NCI-H2081 treated with DMSO at 0.1 percent for 48 hours (cell line): ENCODE measurements at places on chromosomes 2 and 18.
A peak's percentile ranks its signal among the peaks of the same experiment; 100 is the strongest.

- no peak for DNase-seq
These were observed 218.1 kb upstream of the CHAC2 start for GRCh38 chr2:53549497-53549896.

DNA sequence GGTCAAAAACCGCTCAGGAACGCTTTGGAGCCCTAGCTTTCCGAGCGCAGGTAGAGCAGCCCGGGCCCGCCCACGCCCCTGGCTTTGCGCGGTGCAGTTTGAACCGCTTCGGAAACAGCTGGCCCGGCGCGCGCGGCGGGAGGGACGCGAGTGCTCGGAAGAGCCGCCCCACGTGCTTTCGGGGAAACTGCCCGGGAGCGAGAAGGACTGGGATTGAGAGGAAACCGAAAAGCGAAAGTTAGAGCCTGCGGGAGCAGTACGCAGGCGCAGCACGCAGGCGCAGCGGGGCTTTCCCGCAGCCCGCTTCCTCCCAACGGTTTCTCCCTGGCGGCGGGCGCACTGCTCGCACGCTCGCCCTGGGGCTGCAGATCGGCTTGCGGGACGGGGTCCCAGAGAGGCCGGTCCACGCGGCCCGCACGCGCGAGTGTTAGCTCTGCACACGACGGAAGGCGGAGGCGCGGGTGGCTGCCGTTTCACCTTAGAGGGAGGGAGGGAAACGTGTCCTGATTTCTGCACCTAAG, 6.3 kb upstream of the STAT1 start:
- DNase-seq: peak; percentile 87

DNA sequence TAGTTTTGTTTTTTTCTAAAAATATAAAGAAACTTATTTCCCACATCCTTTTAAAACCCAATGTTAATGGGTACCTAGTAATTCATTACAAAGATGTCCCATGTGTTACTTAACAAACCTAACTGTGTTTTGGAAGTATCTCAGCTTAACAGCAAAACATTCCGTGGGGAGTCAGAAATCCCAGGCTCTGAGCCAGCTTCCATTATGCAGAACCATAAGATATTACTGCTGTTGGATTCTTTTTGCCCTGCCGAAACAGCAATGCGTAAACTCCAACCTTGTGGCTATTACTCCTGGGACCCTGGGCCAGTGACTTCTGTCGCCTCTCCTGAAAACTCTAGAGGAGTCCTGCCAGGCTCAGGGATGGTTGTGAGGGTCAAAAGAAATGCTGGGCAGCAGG, 174.1 kb downstream of the UXS1 start:
- DNase-seq: no peak

GRCh38 chr2:154130821-154131220, 259.1 kb downstream of the GALNT13 start:
- DNase-seq: no peak

DNA sequence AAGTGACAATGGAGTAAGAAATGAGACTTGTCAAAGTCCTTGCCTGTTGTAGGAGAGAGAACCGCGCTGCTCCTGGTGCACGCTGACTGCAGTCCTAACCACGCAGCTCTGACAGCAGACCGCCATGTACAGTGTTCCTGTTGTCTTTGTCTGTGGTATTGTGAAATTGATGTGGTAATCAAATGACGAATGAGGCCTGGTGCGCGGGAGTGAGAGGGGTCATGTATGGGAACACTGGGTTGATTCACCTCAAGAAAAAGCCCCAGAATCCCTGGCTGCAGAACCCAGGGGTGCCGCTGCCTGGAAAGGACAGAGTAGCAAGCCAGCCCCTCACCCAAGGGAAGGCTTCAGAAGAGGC, 64.0 kb downstream of the INPP4A start:
- DNase-seq: no peak

- no peak for DNase-seq
These were observed 54.8 kb downstream of the CALCRL start for GRCh38 chr2:187393211-187393610.

DNA sequence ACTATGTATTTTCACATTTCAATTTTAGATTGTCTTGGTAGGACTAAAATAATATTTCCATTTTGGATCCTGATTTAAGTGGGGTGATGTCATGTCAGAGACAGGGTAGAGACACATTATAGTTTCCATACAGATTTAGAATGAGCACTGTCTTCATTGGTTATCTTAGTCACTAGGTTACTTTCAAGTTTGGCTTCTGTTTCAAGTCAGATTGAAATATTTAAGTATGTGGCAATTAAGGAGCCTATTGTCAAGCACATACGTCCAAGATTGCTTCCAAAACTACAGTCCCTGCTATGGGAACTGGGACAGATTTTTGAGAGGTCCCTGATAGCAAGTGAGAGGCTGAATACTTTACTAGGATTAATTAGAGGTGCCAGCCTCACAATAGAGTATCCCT, 89.2 kb upstream of the FAM117B start:
- DNase-seq: no peak

DNA sequence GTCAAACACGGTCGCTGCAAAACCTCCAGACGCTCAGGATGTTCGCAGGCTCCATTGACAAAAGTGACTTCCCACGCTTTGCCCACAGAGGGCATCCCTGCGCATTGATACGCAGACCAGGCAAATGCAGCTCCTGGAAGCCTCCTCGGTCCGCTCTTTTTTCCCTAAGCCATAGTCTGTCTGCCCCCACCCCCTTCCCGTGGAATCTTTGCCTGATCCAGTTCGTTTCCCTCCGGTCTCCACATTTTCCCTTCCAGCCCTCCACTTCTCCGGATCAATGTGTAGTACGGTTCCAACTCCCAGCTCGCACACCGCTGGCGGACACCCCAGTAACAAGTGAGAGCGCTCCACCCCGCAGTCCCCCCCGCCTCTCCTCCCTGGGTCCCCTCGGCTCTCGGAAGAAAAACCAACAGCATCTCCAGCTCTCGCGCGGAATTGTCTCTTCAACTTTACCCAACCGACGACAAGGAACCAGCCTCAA, at the start of gene DCC:
DCC (plus strand) TSS at position 307 of the 481 bp plus-strand sequence. CDS start 591 bp downstream, outside the sequence.
- no peak for DNase-seq

- DNase-seq: no peak
These were observed 269.8 kb downstream of the TNS1 start for GRCh38 chr2:217732992-217733391.

DNA sequence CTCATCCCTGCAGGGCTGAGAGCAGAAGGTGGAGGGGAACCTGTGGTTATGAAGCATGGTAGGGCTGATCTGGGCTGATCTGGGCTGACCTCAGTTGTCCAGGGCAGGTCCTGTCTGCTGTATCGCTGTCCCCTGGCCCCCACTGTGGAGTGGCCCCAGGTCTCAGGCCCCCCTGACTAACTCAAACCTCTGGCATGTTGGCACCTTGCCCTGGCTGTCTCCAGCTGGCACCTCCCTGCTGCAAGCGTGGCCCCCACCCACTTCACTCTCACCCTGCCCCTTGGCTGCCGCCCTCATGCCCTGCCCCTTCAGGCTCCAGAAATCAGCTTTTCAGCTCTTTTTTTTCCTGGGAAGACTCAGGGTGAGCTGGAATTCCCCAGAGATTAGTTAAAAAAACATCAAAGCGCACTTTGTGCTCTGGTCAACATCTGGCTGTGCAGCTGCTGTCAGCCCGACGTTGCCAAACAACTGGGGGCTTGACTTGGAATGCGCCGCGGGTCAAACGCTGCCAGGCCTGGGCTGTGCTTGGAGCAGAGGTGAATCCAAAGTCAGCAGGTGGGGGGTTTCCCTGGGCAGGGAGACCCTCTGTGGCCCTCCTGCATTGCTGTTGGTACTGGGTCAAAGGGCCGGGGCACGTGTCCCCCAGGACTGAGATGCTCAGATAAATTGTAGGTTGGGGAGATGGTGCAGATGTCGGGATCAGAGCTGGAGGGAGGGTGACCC, 173.8 kb upstream of the HDAC4 start:
- DNase-seq: no peak

- no peak for DNase-seq
These were observed 266.0 kb downstream of the RAD51AP2 start for GRCh38 chr2:17252258-17252657.

DNA sequence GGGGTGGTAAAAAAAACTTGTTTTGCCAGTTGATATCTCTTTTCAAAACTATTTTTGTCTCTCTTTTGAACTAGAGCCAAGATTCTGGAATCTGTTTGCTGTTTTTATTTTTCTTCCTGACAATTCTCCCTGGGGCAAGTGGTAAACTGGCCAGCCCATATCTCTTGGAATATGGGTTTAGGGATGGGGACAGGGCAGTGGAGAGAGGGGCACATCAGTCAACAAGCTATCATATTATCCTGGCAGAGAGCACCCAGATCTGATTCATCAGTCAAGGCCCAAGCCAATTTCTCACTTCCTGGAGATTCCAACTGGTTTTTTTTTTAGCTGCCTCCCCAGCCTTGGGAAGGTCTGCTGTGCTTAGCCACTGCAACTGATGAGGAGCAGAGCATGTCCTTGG, 52.3 kb downstream of the ARHGAP28 start:
- no peak for DNase-seq

DNA sequence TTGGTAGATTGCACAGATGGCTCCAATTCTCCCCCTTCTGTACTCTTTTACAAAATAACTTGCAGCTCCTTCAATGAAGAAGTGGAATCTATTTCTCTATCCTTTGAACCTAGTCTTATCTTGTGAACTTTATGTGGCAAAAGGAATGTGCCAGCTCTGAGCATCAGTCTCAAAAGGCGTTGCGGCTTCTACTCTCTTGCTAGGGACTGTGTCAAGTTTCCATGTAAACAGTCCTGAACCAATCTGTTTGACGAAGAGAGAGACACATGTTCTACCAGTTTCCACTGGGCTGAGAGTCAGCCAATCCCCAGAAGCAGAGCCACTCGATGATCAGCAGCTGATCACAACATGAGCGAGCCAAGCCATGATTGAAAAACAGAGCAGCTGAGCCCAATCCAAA, 439.7 kb upstream of the SETBP1 start:
- no peak for DNase-seq

- DNase-seq: no peak
These were observed 129.6 kb downstream of the PMS1 start for GRCh38 chr2:189913821-189914220.

DNA sequence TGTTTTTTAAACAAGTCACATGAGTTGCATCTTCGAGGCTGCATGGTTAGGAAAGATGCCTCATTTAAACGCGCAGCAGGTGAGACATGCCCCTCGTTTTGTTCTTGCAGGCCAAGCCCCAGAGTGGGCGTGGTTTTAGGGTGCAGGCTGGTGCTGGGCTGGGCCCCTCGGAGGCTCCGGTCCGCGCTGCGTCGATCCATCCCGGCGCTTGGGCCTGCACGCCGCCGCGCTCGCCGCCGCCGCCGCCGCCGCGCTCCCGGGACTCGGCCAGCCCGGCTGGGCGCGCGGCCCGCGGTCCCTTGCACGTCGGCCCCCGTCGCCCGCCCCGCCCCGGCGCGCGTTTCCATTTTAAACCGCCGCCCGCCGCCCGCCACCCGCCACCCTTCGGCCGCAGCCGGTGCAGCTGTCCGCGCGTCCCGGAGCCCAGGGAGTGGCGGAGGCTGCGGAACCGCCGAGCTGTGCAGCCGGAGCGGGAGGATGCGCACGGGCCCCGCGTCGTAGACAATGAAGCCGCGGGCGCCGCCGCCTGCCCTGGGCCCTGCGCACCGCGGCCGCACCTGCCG, 175.5 kb downstream of the AGAP1 start:
- no peak for DNase-seq

DNA sequence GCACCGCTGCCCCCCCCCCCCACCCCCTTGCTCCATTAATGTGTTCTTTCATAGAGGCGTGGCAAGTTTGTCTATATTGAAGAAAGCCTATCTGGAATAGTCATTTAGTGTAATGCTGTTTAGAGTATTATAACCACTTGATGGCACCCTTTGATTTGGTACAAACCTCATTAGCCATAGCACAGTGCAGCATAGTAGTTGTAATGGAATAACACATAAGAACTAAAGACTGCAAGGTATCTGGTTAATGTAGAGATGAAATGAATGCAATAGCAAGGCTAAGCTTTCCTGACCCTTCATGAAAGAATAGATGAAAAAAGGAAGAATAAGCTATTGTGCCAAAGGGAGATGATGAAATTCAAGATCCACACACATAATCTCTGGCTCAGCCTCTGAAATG, 81.9 kb downstream of the EHBP1 start:
- peak; percentile 24 for DNase-seq

GRCh38 chr18:27008575-27008974, 143.1 kb upstream of the AQP4 start:
- DNase-seq: no peak

DNA sequence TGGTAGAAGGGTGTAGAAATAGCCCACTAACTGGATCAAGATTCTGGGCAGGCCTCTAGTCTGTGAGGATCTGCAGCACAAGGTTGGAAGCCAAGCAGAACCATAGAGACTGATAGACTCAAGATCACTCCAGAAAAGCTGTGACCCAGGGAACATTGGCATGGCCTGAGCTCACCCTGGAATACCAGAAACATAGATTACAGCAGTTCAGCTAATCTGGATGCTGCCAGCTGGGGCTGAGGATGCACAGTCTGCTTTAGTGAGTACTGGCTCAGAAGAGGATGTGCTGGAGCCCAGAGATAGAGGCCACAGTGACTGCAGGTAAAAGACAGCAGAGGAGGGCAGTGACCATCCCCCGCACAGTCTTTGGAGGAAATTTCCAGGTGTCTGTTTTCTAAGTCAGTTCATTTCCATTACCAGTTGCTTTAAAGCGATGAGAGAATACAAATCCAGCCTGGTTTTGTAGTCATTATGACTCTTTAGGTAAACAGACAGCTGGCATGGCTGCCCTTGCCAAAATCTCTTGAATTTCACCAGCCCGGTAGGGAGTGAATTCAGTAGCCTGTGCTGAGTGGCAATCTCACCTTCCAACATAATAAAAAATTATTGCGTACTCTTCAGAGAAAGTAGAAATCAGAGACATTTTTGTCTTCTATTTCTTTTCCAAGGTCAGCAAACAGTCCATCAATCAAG, 119.2 kb downstream of the ANTXR1 start:
- no peak for DNase-seq

GRCh38 chr2:68196120-68196716, 38.5 kb downstream of the PNO1 start:
- no peak for DNase-seq

- DNase-seq: no peak
These were observed 73.9 kb upstream of the TRIB2 start for GRCh38 chr2:12642859-12643258.

DNA sequence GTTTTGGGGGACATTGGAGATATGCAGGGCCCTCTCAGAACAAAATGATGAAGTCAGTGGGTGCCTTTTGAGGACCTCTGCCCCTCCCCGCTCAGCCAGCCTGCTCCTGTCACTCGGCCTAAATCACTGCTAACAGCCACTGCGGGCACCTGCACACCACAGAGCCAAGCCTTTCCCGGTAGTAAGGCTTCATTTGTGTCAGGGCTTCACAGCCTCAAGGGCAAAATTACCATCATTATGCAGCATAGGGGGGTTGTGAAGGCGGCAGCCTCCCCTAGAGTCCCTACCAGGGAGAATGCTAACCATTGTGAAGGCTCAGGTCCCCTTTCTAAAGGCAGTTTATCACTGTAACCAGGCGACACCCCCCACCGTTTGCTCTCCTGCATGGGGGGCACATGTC, 519.8 kb upstream of the MYT1L start:
- no peak for DNase-seq

DNA sequence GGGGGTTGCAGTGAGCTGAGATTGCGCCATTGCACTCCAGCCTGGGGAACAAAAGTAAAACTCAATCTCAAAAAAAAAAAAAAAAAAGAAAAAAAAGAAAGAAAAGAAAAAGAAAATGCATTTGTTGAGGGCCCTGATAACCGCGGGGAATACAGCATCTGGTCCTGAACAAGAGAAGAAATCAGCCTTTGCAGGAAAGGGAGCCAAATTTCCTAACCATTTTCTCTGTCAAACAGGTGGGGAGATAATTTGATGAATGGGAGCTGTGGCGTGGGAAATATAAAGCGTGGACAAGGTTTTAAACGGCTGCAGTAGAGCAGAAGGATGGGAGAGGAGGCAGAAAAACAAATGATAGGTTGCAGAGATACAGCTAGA, 864 bp downstream of the E2F6 start:
- no peak for DNase-seq

GRCh38 chr2:54680397-54681041, 42.9 kb upstream of the EML6 start:
- no peak for DNase-seq
